ENCODE measurements at places on chromosomes 2 and 18.

GRCh38 chr2:172113617-172114016, 10.9 kb upstream of the DLX2 start:
- DNase-seq, result no peak

DNA sequence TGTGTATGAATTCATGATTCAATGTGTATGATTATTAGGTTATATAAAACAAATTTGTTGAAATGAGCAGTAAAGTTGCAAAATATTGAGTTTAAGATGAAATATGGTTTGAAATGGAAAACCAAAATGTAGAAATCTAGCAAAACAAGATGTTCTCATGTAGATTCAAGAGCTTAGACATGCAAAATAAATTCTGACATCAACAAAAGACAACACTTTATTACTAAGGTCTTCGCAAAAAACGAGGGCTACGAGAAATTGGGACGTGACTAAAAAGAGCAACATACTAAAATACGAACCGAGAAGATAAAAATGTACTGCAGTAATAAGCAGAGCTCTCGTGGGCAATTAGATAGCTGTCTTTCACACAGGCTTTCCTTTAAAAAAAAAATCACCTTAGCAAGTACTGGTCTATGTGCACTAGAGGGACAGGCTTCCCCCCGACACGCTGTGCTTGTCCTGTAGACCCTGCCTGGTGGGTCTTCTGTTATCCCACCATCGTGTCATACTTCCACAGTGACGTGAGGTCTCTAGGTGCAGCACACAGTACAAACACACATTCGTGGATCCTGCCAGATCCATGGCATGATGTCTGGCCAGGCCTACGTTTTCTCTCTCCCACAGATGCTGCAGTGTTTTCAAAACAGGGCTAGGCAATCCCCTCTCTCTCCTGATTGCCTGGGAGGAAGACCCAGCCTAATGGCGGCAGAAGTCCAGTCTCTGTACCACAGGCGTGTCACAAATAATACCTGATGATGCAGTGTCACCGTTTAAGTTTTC, 240.8 kb downstream of the TCF4 start:
- no peak for DNase-seq

DNA sequence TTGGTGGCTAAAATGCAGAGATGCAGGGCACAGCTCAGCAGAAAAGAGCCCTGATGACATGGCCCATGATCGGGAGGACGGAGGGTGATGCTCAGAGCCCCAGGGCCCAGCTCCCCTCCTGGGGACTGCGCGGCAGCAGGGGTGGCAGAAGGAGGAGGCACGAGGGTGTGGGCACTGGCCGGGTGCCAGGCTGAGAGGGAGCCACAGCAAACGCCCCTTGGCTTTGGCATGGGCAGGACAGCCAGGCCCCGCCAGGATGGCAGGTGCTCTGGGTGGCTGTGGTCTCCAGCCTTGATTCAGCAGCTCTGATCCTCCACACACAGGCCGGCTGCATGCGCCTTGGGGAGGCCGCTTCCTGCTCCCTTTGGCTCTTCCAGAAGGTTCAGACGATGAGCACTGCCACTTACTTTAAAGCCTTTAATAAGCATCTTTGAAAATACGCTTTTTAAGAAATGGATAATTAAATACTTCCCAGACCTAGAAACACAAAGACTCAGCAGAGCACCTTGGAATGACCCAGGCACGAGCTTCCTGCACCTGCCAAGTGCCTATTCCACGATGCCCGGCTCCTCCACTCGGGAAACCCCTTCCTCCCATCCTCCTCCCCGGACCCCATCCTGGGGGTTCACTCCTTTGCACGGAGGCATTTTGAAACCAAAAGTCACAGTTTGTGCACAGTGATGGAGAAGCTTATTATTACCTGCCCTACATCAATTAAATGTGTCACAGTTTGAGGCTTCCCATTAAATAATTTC, 78.5 kb upstream of the SNTG2 start:
- no peak for DNase-seq

DNA sequence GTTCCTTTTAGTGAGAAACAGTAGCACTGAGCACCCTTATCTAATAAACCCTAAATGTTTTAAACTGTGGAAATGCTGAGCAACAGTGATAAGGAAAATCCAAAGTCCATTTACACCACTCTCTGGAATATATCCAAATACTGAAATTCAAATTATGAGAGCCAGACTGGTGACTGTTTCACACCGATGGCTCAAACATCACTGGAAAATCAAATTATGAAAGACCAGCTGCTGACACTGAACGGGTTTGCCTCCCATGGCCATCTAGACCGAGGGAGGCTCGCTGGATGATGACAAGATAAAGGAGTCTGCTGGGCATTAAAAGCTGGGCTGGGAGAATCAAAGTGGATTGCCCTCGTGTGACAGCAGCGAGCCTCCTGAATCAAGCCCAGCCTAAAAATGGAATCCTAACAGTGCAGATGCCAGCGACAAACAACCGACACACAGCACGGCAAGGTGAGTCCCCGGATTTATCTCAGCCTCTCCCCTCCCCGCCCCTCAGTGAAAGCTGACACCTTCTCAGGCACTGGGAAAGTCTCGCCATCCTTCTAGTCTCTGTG, 30.3 kb downstream of the SERPINE2 start:
- no peak for DNase-seq

GRCh38 chr18:59576541-59577385, 120.5 kb downstream of the CCBE1 start:
- DNase-seq, result no peak

DNA sequence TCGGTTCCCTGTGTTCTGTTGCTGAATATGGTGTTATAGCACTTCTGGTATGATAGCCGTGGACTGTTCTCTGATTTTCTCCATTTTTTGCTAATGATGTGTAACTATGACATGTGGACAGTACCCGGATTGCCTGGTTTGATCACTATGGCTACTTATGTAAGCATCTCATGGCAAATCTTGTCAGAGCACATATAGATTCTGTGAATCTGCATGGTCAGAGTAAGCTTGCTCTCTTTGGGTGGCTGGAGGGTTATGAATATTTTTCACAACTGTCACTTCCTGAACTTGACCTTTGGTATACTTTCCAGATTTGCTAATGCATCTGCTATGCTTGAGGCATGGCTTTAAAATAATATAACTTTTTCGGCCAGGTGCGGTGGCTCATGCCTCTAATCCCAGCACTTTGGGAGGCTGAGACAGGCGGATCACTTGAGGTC, 36.8 kb upstream of the ATP8B1 start:
- DNase-seq, result no peak

- no peak for DNase-seq
These were observed 118.4 kb downstream of the LRRC30 start for GRCh38 chr18:7349181-7349837.

- DNase-seq, result no peak
These were observed 25.2 kb downstream of the IL1B start for GRCh38 chr2:112811276-112811831.

- no peak for DNase-seq
These were observed 58.2 kb upstream of the ACSL3 start for GRCh38 chr2:222802514-222803196.

- no peak for DNase-seq
These were observed 70.2 kb downstream of the SPATS2L start for GRCh38 chr2:200376513-200377354.

GRCh38 chr2:178008636-178009289, 63.8 kb downstream of the PDE11A start:
- DNase-seq, result peak; percentile 45
